ENCODE measurements at places on chromosomes 13 and 19. TPM values are rescaled to one million over a fixed set of nuclear protein-coding genes. Genes with fewer than 3 reads are reported as not detected.

GRCh38 chr19:48466561-48467325 is 2.4 kb upstream of the CYTH2 start:
- H3K27ac ChIP-seq = no peak overlapping the region
- H3K27me3 ChIP-seq = no peaks in the 10 kb centered on the region
- no peak for DNase-seq
- peaks cover 11% of the 10 kb centered on the region for H3K4me1 ChIP-seq
- H3K4me3 ChIP-seq = no peak overlapping the region

- no peak overlapping the region for H3K4me3 ChIP-seq
- H3K27me3 ChIP-seq = no peaks in the 10 kb centered on the region
- H3K36me3 ChIP-seq = no peaks in the 10 kb centered on the region
- peaks cover 5% of the 10 kb centered on the region for H3K4me1 ChIP-seq
- H3K27ac ChIP-seq = no peak overlapping the region
- DNase-seq = no peak
Measured at GRCh38 chr13:43364210-43365038, 341.0 kb downstream of the DNAJC15 start.

- H3K4me3 ChIP-seq = no peak overlapping the region
- DNase-seq = no peak
- H3K27ac ChIP-seq = no peak overlapping the region
- H3K27me3 ChIP-seq = peaks cover 3% of the 10 kb centered on the region
- no peaks in the 10 kb centered on the region for H3K36me3 ChIP-seq
- H3K4me1 ChIP-seq = no peaks in the 10 kb centered on the region
Measured at GRCh38 chr13:97498419-97498818, 64.5 kb downstream of the RAP2A start.

DNA sequence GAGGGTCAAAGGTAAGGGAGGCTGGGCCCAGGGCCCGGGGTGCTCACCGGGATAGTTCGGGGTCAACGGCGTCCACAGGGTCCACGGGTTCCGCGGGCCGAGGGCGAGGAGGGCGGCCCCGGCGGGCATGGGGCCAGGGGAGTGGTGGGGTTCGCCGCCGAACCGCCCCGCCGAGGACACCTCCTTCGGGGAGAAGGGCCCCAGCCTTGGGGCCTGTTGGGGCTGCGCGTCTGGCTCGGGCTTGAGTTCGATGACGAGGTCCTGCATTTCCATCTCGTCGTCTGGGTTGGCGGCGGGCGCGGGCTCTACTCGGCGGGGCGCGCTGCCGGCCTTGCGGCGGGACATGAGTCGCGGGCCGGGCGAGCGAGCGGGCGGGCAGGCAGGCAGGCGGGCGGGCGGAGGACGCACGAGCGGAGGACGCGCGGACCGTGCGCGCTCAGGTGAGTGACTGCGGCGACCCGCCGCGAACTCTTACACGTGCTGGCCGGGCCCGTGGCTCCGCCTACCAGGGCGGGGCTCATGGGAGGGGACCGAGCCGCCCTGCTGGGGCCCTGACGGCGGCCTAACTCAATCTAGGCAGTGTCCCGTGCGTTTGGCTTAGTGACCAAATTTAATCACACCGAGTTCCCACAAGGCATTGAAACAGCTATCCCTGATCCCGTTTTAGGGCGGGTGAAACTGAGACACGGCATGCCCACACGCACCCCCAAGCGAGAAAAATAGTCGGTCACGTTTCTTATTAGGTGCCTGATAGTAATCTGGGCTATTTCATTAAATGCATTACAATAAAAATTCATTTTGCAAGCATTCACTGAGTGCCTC is at the start of gene ZNF296:
ZNF296 (minus strand) TSS at position 450 of the 822 bp plus-strand sequence; CDS start at position 345, 105 bp downstream.
- no peaks in the 10 kb centered on the region for H3K36me3 ChIP-seq
- H3K4me1 ChIP-seq = peaks cover 64% of the 10 kb centered on the region
- H3K4me3 ChIP-seq = peak within 1 kb of the TSS; percentile 93
- peak within 1 kb of the TSS; percentile 87 for H3K27ac ChIP-seq
- DNase-seq = peak; percentile 91

DNA sequence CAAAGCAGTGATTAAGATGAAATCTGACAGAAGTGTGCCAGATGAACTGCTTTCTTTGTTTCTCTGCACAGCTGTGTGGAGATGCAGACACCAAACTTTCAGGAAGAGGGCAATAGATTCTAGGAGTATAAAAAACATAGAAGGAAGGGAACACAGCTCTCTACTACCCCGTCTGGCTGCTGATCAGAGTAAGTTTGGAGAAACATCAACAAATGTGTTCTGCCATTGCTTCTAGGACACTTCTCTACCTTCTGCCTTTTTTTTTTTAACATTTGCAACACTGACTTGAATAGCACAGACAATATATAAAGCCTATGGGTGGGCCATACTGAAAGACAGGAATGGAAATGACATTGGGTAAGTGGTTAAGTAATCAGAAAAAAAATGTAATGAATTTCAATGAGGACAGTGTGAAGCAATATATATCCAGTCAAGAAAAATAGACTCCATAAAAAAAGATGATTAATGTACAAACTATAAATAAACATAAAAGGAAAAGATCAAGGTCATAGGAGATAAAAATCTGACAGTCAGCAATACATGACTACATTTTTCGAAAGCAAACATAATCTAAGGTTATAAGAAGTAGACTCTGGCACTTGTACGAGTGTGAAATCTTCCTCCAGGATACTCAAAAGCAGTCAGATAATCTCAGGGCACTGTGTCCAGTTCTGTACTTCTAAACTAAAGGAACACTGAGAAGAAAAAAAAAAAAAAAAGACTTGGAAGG is 21.4 kb downstream of the NUFIP1 start:
- H3K27me3 ChIP-seq = no peaks in the 10 kb centered on the region
- H3K27ac ChIP-seq = no peak overlapping the region
- no peak overlapping the region for H3K4me3 ChIP-seq
- H3K36me3 ChIP-seq = no peaks in the 10 kb centered on the region

DNA sequence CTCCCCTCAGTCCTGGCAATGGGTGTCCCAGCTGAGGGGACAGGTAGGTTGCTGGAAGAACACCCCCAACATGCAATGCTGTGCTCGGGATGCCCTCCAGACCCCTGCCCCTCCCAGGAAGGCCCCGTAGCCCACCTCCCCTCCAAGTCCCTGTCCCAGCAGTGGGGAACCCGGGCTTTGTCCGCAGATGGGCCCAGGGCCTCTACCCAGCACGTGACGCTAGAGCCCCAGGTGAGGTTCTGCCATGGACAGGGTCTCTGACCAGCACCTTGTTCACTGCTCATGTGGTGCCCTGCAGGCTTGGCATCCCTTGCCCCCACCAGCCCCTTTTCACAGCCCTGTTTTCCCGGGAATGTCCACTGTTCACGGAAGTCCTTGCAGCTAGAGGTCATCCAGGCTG is 220.0 kb upstream of the SGCG start:
- no peak for DNase-seq
- no peak overlapping the region for H3K4me3 ChIP-seq
- H3K36me3 ChIP-seq = no peaks in the 10 kb centered on the region
- no peaks in the 10 kb centered on the region for H3K4me1 ChIP-seq

The CGB5 gene
- not detected for total RNA-seq

DNA sequence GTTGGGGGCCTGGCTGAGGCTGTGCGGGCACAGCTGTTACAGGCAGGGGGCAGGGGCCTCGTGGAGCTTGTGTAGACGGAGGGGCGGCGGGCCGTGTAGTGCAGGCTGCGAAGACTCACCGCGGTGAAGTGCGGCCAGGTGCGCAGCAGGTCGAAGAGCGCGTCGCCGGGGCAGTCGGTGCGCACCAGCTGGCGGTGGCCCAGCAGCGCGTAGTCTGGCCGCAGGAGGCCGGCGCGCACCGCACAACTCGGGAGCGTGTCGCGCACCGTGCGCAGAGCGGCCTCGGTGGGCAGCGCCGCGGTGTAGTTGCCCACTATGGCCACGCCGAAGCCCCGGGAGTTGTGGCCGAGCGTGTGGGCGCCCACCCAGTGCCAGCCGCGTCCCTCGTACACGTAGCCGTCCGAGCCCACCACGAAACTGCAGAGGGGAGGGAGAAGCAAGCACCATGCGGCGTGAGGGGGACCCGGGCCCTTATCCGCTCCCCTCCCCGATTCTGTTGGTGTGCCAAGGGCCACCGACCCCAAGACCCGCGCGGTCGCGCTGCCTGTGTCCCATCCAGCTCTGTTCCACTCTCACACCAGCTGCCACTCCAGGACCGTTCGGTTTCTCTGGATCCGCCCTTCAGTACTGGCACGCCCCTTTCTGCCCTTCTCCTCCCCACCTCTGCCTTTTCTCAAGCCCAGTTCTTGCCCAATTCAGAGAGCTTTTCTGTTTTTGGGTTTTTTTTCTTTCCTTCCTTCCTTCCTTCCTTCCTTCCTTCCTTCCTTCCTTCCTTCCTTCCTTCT is 5.4 kb upstream of the RASAL3 start:
- no peaks in the 10 kb centered on the region for H3K36me3 ChIP-seq
- H3K27ac ChIP-seq = no peak overlapping the region
- H3K27me3 ChIP-seq = peaks cover 24% of the 10 kb centered on the region
- peak overlapping the region; percentile 50 for H3K4me3 ChIP-seq

The CACTIN gene
- total RNA-seq = 48.0 TPM

GRCh38 chr13:84649853-84650252 is 767.6 kb upstream of the SLITRK1 start:
- no peak for DNase-seq
- H3K4me1 ChIP-seq = no peaks in the 10 kb centered on the region
- H3K36me3 ChIP-seq = no peaks in the 10 kb centered on the region

DNA sequence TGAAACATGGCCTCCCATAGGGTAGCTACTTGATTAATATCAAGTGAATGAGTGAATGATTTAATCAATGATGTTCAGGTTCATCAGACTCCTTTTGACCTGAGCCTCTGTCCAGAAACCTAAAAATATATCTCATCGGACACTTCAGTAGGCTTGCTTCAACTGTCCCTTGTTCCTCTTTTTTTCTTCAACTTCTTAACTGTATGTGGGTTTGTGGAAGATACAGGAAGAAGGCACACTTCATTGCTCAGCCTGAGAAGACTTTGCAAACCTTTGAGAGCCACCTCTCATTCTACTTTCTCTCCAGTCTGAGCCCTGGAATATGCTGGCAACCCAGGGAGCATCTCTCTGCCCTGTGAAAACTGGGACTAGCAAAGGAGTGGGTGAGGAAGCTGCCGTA is 557.0 kb downstream of the FGF9 start:
- H3K36me3 ChIP-seq = no peaks in the 10 kb centered on the region
- peak; percentile 36 for DNase-seq
- H3K4me1 ChIP-seq = peaks cover 14% of the 10 kb centered on the region

The VSTM2B gene
- not detected for total RNA-seq

GRCh38 chr19:38654628-38655055 is 7.2 kb downstream of the ACTN4 start:
- DNase-seq = no peak
- H3K4me3 ChIP-seq = no peak overlapping the region
- H3K27me3 ChIP-seq = no peaks in the 10 kb centered on the region
- peaks cover 22% of the 10 kb centered on the region for H3K4me1 ChIP-seq
- H3K36me3 ChIP-seq = peaks cover 18% of the 10 kb centered on the region

DNA sequence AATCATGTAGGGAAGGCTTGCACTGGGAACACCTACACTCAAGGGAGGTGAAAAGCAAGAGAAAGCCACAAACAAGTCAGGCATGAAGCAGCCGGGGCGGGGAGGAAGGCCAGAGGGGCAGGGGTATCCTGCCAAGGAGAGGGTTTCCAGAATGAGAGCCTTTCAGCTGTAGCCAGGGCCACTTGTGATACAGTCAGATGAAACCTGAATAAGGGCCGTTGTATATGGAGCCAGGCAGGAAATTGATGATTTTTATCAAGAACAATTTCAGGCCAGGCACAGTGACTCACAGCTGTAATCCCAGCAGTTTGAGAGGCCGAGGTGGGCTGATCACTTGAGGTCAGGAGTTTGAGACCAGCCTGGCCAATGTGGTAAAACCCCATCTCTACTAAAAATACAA is 4.4 kb downstream of the TRPM4 start:
- H3K4me3 ChIP-seq = no peak overlapping the region
- H3K36me3 ChIP-seq = no peaks in the 10 kb centered on the region
- H3K4me1 ChIP-seq = peaks cover 11% of the 10 kb centered on the region

The NLRP12 gene
- not detected for total RNA-seq

Data from B cell (primary cell).